NCI-H1092 (cell line): ENCODE measurements at places on chromosomes 12 and 14.

DNA sequence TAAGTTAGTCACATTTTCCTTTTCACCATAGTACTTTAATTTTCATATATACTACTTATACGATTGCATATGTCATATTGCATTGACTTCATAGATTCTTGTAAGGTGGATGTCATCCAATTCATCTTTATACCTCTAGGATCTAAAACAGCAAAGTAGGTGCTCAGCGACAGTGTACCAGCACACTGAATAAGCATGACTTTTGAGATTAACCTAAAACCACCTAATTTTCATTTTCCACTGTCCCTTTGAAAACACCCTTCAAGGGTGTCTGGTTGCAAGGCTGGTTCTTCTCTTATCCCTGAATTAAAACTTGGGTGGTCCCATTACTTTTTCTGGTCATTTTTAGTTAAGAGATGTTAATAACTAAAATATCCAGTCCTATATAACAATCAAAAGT is 4.4 kb downstream of the GPR19 start:
- DNase-seq = no peak

DNA sequence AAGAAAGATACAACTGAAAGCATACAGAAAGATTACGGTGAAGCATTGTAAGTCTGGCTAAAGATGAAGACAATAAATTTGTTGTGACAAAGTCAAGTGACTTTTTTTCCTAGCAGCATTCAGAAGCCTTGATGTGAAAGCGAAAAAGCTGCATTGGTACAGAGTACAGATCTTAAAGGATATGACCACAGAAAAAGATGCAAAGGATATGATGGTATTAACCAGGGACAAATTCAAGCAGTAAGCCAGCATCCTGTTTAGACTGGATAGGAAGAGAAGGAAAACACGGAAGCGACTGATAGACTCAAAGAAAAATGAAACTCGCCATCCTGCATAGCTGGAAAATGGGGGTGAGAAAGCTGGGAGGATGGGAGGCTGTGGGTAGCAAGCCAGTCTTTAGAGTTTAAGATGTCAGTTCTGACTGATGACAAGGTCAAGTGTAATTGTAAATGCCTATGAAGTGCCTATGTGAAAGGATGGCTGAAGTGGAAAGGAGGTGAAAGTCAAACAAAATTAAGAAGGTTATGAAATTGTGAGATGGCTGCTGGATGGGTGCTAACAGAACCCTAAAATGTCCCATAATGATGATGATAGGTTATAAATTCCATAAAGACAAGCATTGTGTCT is 92.4 kb downstream of the PHLDA1 start:
- DNase-seq = no peak

- no peak for DNase-seq
Measured at GRCh38 chr12:28799348-28799747, 349.7 kb upstream of the FAR2 start.

GRCh38 chr14:102909462-102909861 is 13.0 kb upstream of the AMN start:
- DNase-seq = no peak

GRCh38 chr12:51910691-51911090 is 3.4 kb downstream of the ACVRL1 start:
- no peak for DNase-seq

DNA sequence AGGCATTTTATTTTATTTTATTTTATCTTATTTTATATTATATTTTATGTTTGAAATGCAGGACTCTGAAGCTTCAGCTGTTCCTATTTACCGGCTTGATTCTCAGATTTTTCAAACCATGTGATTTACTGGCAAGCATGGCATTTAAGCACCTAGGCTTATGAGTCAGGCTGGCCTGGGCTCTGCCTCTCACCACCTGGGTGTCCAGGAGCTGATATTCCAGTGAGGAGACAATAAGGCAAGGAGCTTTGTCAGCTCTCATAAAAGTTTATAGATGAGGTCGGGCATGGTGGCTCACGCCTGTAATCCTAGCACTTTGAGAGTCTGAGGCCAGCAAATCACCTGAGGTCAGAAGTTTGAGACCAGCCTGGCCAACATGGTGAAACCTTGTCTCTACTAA is 2.1 kb downstream of the DAO start:
- no peak for DNase-seq

- DNase-seq = no peak
Measured at GRCh38 chr12:101939856-101940265, 62.5 kb downstream of the DRAM1 start.
